ENCODE measurements at places on chromosomes 7 and 10. TPM values are rescaled to one million over a fixed set of nuclear protein-coding genes. Genes with fewer than 3 reads are reported as not detected.

DNA sequence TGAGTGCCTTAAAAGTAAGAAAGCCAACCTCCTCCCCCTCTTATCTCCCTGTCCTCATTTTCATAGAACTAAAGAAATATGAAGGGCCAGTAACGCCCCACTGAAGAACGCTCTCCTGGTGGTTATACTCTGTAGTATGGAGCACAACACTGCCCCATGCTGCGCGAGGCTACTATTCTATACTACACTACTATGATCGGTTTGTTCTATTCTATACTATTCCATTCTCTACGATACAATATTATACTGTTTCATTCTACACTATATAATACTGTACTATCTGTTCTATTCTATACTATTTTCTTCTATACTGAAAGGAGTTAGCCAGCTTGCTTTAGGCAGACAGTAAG, 34.8 kb downstream of the DIP2C start:
- DNase-seq = no peak

- DNase-seq = no peak
Observed at GRCh38 chr10:120691625-120692024, 159.5 kb upstream of the WDR11 start.

DNA sequence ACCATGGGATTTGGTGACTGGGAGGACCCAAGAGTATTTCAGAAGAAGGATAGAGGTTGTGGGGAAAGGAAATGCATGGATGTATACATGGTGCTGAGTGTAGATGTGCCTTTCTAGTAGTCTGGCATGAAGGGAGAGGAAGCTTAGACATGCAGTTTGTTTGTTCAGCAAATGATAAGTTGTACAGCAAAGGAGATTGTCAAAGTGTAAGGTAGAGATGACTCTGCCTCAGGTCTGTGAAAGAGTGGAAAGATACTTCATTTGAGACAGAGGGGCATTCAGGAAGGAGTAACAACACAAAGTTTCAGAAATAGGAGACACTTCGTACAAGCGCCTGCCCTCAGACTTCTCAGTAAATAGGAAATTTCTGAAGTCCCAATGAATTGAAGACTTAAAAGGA, 152.3 kb downstream of the CELF2 start:
- DNase-seq = no peak

The FAM13C gene
- total RNA-seq = 3.9 TPM

DNA sequence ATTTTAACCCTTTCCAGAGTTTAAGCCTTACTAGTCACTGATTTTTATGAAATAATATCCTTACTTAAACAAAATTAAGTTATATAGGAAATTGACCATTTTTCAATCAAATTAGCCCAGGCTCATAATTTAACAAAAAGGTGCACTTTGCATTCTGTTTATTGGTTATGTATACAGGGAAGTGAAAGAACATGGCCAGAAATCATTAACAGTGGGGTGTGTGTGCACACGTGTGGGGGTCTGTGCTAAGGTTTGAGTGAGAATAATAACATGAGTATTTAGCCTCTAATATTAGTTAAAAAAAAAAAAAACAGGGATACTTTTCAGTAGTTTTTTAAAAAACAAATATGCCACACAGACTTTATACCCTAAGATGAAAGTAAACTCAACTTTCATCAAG, 510.5 kb upstream of the PFKP start:
- DNase-seq = no peak

The OPN4 gene
- under 0.01 TPM for total RNA-seq

GRCh38 chr7:18315241-18315640, 180.3 kb upstream of the HDAC9 start:
- DNase-seq = no peak

- no peak for DNase-seq
Observed at GRCh38 chr7:151608031-151608551, 88.4 kb upstream of the RHEB start.

- no peak for DNase-seq
Observed at GRCh38 chr10:63699785-63700613, 178.8 kb downstream of the REEP3 start.

- no peak for DNase-seq
Observed at GRCh38 chr10:43254199-43254730, 12.6 kb downstream of the RASGEF1A start.

- no peak for DNase-seq
Observed at GRCh38 chr7:130667593-130668257, 823 bp downstream of the COPG2 start.

DNA sequence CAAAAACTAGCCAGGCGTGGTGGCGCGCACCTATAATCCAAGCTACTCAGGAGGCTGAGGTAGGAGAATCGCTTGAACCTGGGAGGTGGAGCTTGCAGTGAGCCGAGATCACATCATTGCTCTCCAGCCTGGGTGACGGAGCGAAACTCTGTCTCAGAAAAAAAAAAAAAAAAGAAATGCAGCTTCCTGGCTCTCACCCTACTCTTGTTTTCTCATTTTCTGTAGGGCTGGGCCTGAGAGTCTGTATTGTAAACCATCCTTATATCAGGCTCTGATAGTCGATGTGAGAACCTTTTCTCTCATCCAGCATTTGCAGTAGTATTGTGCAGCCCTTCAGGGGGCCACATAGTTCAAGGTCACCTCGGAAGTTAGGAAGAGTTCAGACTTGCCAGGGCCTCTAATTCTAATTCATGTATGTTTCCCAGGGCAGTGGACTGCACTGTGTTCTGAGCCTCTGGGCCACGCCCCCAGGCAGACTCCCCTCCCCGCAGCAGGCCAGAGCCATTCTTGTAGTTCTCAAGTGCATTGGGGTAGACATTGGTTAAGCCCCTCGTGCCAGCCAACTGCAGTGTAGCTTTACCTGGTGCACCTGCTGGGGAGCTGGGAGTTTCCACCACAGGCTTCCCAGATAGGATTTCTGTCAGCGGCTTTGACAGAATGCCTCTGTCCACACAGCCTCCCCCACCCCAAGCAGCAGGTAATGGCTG, 38.3 kb upstream of the PDCD4 start:
- no peak for DNase-seq

DNA sequence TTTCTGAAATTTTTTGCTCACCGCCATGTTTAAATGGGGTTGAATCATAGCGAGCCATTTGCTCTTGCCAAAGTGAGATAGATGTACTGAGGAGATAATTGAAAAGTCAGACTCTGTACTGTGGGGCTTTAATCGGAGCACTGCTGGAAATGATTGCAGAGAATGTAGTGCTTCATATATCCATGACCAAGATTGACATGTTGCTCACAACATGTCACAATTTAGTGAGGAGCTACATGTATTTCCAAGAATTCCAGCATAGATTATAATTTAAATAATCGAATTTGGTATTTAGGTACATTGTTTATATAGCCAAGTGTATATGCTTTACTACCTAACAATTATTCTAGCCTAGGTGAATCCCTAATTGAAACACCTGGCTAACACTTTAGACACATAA, 66.5 kb downstream of the PODXL start:
- no peak for DNase-seq

DNA sequence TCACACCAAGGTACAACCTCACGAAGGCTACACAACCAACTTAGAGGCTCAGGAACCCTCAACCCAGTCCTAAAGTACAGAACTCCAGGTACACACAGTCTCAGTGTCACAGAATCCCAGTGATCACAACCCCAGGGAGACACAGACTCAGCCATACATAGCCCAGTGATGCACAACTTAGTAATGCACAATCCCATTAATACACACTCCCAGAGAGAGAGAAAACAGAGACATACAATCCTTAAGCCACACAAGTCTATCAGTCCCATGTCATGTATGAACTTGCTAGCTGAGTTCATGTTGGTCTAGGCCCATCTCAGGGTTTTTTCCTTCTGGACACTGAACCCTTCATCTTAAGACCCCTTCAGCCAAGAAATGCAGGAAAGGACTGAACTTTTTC, 4.6 kb downstream of the KCNIP2 start:
- DNase-seq = no peak

The NT5C3A gene
- total RNA-seq = 33.0 TPM
